ENCODE measurements at places on chromosomes 1 and 21.

DNA sequence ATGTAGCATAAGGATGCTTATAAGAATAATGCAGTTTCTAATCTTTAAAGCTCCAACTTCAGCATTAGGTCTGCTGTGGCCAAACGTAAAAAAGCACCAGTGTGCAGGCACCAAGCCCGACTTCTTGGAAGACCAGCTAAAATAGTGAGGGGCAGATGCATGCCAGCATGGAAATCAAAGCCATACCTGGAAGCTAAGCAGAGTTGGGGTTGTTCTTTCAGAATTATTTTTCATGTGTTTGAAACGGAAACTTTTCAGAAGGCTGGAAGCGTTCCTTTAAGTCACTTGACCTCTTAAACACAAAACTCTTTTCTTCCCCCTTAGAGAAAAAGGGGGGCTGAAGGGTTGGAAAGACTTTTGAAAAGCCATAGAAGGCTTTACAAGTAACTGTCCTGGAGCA lies 329.2 kb upstream of the C1orf87 start:
- no peak for DNase-seq

GRCh38 chr1:226586116-226586515 lies 37.6 kb downstream of the STUM start:
- no peak for DNase-seq

- DNase-seq: no peak
These were observed 46.0 kb downstream of the CEP350 start for GRCh38 chr1:180000575-180000974.

DNA sequence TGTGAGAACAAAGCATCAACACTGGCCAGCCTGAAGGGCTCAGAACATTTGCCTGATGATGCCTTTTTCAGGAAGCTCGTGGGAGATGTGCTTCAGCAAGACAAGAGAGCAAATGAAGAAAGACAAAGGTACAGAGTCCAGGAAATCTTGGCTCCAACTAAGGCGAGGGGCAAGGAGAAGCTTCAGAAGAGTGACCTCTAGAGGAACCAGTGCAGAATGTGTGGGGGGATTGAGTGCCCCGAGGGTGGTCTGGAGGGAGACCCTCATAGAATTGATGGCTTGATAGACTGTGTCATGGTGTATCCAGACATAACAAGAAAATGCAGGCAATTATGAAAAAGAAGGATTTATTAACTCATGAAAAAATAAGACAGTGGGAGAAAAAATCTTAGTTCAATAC lies 15.3 kb upstream of the NLRP3 start:
- DNase-seq: no peak

DNA sequence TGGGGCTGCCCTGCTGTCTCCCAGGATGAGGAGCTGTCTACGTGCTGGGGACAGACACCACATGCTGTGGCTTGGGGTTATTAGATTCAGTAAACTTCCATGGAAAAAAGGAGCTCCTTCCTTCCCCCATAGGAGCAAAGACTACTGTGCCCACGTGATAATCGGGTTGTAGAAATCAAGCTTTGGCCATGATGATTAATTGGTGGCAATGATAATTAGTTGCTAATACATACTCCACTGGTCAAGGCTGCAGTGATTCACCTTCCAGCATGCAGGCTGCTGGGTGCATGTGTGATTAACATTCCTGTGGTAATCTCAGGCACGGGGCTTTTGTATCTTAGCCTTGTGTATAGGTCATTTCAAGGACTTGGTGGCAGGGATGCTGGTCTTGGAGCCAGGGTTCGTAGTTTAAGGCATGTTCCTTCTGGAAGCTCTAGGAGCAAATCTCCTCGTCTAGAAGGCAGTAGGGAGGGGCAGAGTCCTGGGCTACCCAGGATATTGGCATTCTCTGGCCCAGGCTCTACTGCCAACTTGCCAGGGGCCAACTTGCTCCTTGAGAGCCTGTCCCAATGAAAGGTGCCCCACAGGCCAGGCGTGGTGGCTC lies 41.4 kb downstream of the TMCO4 start:
- DNase-seq: peak; percentile 90

DNA sequence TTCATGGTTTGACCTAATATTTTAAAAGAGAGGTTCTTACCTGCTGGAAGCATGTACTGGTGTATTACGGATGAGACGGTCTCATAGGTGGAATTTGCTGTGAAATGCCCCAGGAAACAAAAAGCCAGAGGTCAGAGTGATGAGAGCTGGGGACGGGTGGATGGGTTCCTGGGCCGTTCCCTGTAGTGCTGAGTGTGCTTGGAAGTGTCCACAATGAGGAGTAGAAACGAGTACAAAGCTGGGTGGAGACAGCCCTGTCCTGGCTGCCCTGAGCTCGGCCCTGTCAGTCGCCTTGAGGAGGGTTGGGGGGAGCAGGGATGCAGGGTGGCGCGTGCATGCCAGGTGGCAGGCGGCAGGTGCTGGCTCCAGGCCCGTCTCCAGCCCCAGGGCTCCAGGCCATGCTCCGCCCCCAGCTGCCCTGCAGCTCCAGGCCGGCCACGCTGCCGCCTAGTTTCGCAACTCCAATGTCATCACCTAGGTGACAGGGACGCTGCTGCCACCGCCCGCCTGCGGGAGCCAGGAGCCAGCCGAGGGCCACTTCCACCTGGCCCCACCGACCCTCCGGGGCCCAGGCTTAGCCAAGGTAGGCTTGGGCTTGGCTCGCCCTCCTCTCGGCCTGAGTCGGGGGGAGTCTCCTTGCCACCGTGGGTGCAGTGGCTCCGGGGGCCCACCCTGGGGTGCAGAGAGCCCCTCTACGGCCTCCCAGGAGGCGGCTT lies 16.4 kb downstream of the TP73 start:
- no peak for DNase-seq

DNA sequence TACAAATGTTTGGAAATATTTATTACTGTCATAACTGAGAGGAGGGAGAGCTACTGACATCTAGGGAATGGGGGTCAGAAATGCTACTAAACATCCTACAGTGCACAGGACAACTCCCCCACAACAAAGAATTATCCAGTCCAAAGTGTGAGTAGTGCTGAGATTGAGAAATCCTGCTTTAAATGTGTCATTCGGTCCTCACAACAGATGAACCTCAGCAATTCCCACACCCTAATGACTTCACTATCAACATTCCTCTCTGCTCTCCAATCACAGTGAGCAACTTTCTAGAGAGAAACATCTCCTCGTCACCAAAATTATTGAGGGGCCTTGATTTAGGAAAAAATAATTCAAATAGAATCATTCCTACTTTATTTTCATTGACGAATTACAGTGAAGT lies 18.0 kb downstream of the OMA1 start:
- DNase-seq: peak; percentile 8

- no peak for DNase-seq
These were observed 803 bp upstream of the FLAD1 start for GRCh38 chr1:154982341-154982740.

DNA sequence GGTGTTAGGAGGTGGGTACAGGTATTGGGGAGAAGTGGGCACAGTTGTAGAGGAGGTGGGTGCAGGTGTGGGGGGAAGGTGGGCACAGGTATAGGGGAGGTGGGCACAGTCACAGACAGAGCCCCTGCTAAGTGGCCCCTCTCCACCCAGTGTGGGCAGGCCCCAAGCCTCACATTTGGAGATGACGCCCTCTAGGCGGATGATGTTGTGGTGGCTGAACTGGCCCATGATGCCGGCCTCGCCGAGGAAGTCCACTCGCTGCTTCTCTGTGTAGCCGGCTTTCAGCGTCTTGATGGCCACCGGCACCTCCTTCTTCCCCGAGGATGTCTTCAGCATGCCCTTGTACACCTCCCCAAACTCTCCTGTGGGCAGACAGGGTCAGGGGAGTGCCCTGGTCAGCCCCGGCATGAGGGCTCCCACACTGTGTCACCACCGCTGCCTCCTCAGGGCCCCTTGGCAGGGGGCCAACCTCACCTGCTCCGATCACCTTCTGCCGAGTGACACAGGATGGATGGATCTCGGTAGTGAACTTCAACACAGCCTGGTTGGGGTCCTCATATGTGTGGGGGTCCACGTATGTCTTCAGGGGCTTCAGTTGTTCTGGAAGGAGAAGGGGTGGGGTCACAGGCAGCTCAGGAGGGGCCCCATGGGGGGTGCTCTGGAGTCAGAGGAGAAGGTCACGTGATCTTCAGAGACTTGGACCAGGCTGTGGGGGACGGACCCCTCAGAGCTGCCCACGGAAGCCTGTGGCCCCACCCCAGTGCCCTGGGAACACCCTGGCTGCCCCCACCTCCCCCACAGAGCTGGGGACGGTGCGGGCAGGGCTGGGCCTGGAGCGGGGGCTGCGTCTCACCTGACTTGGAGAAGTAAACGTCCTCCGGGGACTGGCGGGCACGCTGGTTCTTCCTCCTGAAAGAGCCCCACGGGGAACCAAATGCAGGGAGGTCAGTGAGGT lies 22.6 kb downstream of the EPHA2 start:
- DNase-seq: no peak

GRCh38 chr1:12152113-12152891 lies 14.5 kb upstream of the TNFRSF1B start:
- DNase-seq: no peak

- no peak for DNase-seq
These were observed 593.8 kb downstream of the USP25 start for GRCh38 chr21:16323596-16323995.

DNA sequence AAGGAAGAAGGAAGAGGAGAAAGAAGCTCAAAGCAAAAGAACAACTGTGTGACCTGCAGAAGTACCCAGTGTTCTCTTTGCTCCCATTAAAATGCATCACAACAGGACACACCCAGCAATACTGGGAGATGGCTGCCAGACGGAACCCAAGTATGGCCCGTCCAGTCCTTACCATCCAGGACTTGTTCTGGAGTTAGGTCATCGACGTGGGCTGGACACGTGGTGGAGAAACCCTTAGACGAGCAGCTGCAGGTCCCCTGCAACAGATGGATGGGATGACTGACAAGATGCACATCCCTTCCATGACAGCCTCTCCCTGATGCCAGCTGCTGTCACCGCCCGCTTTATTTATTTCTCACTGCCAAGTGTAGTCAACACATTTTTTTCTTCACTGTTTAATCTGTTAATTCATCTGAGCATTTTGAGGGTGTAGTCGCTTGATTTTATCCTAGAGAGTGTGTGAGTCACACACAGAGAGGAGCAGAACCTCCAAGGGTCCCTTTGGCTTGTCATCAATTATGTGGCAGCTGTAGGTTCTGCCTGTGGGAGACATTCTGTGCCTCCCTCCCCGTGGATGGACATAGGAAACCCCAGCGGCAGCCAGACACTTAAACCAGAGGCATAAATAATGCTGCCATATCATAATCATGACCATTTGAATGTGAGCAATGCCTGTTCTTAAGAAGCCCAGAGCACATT lies 80.9 kb downstream of the ABCA4 start:
- no peak for DNase-seq

DNA sequence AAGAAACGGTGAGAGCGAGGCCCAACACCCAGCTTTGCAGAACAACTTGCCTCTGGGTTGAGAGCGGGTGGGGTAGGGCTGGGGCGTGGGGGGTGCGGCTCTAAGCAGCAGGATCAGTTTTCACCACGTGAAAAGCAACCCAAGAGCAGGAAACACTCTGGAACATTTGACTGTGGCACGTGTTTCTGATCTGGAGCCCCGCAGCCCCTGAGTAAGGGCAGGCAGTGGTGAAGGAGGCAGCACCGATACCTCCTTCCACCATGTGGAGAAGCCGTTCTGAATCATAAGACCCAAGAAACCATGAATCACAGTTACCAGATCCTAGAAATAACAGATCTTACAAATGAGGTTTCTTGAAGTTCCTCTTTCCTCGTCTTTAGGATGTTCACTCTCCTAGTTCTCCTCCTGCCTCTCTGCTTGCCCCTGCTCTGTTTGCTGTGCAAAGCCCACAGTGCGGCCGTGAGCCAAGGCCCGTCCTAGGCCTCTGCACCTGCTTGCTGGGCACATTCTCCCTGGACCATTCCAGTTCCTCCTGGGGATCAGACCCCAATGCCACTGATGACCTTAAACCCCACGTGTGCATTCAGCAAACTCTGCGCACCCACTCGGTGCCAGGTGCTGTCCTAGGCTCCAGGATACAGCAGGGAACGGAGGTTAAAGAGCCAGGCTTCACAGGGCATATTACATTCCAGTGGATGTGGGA lies 31.9 kb downstream of the SLC1A7 start:
- DNase-seq: no peak

DNA sequence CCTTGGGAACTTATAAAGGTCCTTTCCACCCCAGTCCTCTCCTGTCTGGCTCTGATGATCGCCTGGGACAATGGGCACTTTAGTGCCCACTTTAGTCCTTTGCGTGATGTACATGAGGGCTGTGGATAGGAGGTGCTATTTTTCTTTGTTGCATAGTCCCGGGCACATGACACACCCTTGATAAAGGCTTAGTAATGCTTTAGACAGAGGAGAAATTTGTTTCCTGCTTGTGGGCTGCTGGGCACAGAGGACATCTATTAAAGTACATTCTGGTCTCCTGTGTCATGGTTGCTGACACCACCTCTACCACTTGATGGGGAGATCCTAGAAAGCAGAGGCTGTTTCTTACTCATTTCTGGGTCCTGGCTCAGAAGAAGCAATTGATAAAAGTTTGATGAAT lies 5.4 kb upstream of the KNCN start:
- DNase-seq: peak; percentile 55

GRCh38 chr1:221254813-221255212 lies 375.6 kb downstream of the HLX start:
- DNase-seq: no peak

- DNase-seq: peak; percentile 14
These were observed 131.6 kb downstream of the TGFBR3 start for GRCh38 chr1:91754348-91754747.

- no peak for DNase-seq
These were observed 95.6 kb downstream of the TGFBR3 start for GRCh38 chr1:91790392-91790791.

GRCh38 chr1:207903053-207903452 lies 7.9 kb downstream of the CD34 start:
- no peak for DNase-seq

DNA sequence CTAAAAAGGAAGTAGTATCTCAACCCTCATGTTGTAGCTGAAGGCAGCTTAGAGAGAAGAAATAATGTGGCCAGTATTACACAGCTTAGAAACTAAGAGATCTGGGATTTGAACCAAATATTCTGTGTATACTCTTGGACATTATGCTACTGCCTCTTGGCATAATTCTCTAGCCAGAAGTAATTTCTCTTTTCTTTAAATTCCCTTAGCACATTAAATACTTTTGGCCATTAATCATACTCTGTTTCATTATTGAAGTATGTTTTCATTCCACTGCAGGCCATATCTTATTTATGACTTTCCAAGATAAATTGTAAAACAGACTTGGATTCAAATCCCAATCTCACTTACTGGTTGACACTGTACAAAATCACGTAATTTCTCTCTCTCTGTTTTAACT lies 181.3 kb upstream of the SPAG17 start:
- DNase-seq: no peak

DNA sequence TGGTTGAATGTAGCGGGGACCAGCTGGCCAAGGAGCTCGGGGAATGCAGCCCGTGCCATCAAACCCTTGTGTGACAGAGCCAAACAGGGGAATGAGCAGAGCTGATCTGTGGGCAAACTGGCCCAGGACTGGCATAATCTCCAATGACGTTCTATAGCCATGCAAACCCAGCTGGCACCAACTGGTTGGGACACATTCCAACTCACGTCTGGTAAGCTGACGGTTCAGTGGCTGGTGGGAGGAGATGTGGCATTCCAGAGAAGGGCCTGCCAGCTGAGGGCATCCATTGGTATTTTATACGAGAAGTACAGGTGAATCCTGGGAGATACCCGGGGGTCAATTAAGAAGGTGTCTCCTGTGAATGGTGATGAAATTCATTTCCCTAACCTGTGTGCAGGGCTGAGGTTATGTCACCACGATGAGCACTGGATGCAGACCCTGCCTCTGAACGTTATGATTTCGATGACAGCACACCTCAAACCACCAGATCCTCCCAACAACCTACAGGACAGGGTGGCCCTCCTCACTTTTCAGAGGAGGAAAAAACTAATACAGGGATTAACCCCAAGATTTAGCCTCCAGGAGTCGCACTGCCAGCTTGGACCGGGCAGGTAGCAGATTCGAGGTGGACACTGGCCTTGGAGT lies 39.0 kb upstream of the RUNX3 start:
- DNase-seq: no peak

Data from hepatic stellate cell (primary cell).